ENCODE measurements at places on chromosomes 2 and 18.

- no peak for DNase-seq
Measured at GRCh38 chr2:99974275-99974674, 168.1 kb downstream of the AFF3 start.

- no peak for DNase-seq
Measured at GRCh38 chr2:105732101-105732500, 12.6 kb upstream of the NCK2 start.

DNA sequence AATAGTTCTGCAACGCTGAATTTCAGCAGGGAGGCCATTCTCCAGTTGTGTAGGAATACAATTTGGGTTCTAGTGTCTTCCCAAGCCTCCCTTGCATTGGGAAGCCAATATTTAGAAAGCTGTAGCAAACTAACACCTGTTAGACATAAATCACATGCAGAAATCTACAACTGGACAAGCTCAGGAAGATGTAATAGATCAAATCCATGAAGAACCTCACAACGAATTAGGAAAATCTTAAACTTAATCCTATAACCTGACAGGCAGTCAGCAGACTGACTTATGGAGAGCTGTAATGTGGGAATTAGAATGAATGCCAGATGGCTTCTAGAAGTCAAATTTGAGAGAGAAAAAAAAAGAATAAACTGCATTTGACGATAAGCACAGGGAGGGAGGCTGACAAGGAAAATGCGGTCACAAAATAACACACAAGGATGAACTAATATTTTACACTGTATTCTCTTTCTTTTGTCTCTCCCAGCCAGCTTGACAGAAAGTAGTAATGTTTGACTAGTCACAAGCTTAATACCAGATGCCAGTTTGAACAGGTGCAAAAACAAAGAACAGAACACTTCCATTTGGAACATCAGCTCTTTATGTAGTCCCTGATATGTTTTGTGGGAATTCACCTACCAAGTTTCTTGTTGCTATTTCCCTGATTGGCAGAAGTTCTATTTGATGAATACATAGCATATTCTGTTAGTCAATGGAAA is 50.8 kb upstream of the FANCL start:
- DNase-seq, result no peak

DNA sequence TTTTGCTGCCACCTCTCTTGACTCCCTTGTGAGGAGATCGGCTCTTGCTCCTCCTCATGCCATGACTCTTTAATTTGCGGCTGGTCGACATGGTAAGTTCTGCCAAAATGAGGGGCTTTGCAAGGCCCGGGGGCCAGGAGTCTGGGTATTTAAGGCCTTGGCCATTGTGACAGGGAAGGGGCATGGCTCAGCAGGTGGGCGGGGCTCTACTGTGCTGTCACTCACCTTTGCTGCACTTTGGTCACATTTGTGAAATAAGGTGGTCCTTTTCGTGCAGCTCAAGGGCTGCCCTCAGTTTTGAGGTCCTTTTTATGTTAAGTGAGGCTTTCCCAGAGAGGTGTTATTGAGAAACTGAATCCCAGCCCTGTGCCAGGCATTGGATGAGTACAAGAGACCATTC is at the start of gene TNP1:
Gene TNP1, minus strand, starts transcription at position 121 of the 400 bp plus-strand sequence. Its CDS starts 30 bp downstream, at position 91.
- no peak for DNase-seq

GRCh38 chr2:200483729-200484198 is 26.1 kb downstream of the KCTD18 start:
- no peak for DNase-seq

- no peak for DNase-seq
Measured at GRCh38 chr2:221555494-221555846, 16.6 kb downstream of the EPHA4 start.

DNA sequence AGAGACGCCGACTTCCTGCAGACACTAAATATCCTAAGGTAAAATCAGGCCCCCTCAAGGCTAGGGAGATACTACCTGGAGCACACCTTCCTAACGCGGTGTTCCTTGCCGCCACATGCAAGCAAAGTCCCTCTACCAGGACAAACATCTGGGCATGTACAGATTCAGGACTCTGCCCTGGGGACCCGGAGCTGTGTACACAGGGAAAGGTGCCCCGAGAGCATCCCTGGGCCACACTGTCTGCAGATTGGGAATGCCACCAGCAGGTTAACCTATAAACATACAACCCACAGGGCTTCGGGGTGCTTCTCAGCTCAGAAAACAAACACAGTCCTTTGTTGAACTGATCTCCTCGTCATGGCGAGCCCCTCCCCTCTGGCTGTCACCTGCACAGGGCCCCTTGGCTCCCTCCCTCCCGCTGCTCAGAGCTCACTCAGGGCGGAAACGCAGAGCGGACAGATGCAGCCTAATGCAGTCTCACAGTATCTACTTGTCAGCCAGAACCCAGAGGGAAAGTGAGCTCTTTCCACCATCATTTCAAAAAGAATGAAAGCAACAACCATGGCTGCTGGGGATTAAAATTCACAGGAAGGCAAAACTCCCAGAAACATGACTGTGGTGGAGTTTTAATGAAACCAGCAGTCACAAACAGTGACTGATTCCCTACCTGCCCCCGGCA is 218.8 kb downstream of the HDAC4 start:
- no peak for DNase-seq

GRCh38 chr18:2635586-2635985 is 19.9 kb upstream of the SMCHD1 start:
- no peak for DNase-seq

GRCh38 chr18:50358844-50359243 is 16.0 kb upstream of the SKA1 start:
- no peak for DNase-seq

- DNase-seq, result no peak
Measured at GRCh38 chr2:202249521-202250253, 11.3 kb upstream of the SUMO1 start.

DNA sequence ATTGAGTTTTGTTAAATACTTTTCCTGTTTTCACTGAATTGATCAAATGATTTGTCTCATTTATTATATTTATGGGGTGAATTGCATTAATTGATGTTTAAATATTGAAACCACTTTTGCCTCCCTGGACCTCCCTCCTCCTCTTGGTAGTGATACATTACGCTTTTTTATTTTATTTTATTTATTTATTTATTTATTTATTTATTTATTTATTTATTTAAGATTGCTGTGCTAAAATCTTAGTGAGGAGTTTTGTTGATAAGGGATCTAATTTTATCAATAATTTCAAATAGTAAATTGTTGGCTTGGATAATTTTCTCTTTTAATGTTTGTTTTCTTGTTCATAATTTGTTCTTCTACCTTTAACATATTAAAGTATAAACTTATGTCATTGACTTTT is 1281.0 kb upstream of the NXPH2 start:
- no peak for DNase-seq

DNA sequence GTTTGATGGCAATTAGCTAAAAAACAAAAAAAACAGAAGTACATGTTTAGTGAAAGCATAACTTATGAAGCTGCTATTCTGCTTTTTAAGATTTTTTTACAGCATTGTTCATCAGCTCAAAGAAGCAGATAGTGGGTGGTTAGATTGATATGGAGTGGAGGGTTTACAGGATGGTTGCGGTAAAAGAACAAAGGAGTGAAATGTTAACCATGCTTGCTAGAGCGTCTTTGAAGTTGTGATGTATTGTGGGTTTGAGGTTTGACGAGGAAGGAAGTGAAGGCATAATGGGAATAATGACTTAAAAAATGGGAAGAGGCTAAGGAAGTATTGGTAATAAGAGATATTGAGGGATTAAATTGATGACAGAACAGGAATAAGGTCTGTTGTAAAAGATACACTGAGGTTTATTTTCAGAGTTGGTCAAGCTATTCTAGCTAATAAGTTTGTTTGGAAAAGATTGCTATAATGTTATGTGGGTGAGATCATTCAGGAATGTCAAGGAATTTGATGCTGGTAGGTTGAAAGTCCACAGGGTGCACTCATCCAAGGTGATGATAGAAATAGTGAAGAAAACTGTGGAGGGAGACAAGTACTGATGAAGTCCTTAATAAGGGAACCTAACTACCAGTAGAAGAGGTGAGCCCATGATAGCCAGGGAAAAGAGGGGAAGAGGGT is 14.6 kb downstream of the SPOPL start:
- no peak for DNase-seq

DNA sequence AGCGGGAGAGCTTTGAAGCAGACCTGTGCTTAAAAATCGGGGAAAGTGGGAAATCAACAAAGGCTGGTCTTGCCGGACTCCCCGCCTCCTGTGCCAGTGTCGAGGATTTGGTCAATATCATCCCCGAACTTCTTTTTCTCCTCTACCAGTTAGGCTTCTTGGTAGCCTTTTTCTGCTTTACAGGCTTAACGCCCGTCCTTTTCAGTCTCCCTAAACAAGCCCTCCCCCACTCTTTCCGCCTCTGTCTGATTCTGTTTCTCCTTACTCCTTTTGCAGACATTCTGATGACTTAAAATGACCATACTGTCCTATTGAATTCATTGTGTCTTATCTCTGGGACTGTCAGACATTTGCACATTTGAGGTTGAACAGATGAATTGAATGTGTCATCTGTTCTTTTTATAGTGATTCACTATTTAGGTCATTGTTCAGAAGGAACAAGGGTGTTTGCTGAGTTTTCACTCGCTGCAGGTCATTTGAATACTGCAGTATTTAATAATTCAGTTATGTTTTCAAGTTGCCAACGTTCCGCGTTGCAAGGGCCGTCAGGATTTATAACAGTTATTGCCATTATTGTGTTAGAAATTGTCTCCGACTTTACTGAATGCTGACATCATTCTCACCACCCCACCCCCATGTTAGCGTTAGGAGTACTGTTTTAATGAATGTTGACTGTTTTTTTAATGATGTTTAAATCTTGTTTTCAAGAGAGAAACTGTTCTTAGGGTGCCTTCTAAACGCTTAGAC is 1.1 kb downstream of the ITGAV start:
- DNase-seq, result no peak

Data from glomerular endothelial cell (primary cell).